ENCODE measurements at places on chromosomes 16 and 17.

- DNase-seq, result no peak
Observed at GRCh38 chr17:62172492-62173291, 107.6 kb upstream of the MED13 start.

- DNase-seq, result no peak
Observed at GRCh38 chr16:11692171-11692570, 23.9 kb downstream of the SNN start.

DNA sequence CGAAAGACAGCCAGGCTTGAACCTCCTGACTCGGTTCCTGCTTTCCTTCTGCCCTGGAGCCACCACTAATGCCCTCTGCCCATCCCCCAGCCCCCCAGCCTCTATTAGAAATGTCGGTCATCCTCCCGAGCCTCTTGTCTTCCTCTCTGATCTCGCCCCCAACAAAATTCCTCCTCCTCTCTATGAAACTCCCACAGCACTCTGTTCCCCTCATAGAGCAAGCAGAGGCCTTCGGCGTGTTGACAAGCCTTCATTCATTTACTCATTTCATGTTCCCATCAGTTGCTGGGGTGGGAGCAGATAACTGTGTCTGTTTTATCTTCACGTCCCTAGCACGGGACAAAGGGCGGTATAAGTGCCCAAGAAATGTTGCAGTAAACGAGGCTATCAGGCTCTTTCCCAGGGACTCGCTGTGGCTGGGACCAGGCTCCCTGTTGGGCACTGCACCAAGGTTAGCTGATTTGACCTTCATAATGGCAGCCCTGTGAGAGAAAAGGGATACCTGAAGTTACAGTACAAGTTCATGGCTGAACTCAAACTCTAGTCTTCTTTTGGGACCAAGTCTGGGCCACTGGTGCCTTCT, 7.8 kb downstream of the FBXL19 start:
- DNase-seq, result no peak

DNA sequence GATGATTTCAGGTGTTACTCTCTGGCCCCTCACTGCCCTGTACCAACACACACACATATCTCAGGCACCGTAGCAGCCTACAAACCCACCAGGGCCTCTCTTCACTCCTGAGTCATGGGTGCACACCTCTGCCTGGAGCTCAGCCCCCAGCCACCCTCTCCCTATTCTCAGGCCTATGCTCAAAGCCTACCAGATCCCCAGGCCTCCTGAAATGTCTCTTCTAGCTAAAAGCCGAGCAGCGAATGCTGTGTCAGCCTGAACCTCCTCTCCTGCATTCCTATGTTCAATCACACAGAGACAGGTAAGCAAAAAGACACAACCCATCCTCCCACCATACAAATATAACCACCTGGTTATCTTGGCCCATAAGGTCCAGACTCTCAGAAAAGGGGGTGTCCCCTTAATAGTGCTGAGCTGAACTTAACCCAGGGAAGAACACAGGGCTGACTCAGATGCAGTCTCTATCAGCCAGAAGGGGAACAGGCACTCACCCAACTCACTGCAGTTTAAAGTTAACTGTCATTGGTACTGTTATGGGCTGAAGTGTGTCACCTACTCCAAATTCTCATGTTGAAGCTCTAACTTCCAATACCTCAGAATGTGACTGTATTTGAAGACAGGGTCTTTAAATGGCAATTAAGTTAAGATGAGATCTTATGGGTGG, 62.0 kb upstream of the TEKT3 start:
- DNase-seq, result no peak

DNA sequence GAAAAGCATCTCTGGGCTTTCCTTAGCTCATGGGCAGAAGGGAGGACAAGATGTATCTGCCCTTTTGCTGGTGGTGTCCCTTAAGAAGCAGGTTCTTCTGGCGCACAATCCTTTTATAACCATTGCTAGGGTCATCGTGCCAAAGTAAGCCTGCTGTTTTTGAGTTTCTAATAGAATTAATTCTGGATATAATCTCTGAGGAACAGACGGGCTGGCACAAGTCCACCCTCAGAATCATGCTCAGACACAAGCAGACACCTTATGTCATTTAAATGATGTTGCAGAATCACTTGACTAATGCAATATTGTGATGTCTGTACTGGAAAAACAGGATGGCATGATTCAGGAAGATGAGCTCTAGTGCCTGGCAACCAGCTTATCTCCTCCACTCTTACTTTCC, 18.8 kb upstream of the MMD start:
- DNase-seq, result no peak

GRCh38 chr17:66524877-66525276, 222.5 kb downstream of the PRKCA start:
- DNase-seq, result no peak

DNA sequence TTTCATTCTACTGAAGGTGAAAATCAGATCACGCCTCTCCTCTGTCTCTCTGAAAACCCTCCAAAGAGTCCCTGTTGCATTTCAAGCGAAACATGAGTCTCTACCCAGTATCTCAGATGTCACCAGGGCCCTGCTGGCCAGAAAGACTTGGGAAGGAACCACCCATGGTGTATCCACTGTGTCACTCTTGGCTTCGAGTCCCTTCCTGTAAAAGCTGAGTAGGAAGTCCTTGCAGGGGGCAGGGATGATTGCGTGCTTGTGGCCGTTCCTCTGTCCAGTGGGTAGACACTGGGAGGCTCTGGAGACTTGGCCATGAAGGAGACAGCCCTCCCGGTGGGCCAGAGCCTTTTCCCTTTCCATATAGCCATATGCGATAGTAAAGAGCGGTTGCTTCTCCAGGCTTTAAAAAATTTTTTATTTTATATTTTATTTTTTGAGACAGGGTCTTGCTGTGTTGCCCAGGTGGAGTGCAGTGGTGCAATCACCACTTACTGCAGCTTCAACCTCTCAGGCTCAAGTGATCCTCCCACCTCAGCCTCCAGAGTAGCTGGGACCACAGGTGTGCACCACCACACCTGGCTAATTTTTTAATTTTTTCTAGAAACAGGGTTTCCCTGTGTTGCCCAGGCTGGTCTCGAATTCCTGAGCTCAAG, 19.0 kb upstream of the RMI2 start:
- no peak for DNase-seq

GRCh38 chr17:60153606-60154390, 4.0 kb downstream of the CA4 start:
- no peak for DNase-seq

GRCh38 chr17:31515267-31515666, 123.8 kb downstream of the RAB11FIP4 start:
- DNase-seq, result no peak

DNA sequence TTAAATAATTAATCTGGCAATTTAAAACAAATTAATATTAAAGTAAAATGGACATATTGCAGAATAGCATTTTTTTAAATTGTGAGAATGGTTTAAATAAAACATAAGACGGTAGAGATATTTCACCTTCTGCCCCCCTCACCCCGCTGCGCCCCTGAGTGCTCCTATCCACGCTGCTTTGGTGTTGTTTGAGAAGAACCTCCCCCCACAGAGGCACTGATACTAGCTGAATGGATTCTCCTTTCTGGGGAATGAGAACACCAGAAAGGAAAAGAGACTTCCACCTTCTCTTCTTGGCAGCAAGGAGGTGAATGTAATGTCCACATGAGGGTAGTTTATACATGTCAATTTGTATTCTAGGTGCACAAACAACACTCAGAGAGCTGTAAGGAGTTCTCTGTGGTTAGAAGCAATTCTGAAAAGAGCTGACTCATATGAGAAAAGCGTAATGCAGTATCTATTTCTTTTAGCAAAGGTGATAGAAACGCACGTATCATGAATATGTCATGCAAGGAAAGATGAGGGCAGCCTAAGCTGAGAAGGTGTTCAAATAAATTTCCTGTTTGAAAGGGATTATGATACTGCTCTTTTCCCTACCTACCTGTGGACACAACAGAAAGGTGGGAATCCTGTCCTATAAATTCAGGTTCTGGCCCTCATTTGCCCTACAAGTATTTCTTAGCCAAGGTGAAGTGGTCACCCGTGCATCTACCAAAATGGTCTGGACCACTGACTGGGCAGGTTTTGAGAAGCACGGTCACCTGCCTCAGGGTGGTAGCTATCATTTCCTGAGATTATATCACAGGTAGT, 126.9 kb downstream of the PARN start:
- DNase-seq, result no peak

GRCh38 chr17:68328676-68329075, 37.4 kb downstream of the ARSG start:
- no peak for DNase-seq

GRCh38 chr16:81861503-81861902, 82.4 kb downstream of the PLCG2 start:
- no peak for DNase-seq

DNA sequence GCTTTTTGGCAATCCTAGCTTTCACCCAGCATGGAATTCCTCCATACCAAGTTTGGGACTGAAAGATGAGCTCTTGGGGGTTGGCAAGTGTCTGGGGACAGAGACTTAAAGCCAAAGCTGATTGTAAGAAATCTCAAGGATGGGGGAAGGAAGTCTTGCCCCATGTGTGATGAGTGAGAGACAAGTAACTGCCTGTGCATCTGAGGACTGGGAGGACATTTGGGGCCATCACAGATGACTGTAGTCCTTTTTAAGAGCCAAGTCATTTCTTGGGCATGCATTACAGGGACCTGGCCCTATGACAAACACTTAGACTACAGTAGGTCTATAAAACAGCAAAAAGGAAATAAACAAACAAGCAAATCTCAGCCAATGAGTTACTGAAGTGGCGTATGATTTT, 36.3 kb upstream of the CCL2 start:
- DNase-seq, result no peak

DNA sequence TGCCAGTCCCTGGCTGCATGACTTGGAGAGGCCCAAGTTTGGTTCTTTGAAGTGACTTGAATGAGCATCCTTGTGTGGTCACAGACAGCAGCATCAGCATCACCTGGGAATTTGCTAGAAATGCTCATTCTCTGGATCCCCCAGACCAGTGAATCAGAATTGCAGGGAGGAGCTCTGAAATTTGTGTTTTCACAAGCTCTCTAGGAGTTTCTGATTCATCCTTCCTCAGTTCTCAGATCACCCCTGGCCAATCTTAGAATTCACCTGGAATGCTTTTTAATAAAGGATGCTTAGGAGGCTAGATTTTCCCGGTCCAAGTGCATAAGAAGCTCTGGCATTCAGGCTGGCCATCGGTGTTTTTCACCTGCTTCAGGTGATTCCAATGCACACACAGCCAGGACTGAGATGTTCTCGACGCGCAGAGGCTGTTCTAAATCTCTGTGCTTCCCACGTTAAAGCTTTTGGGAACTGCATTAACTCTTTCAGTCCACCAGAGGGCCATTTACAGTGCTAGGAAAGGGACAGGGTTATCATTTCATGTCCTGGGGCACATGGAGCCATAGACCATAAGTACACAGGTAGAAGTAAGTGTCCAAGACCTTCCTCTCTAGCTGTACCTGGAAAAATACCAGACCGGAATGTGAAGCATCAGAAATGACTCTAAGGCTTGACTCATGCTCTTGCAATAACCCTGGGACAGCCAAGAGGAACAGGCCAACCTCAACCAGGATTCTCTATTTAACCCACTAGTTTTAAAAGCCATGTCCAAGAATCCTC, 85.7 kb upstream of the XYLT1 start:
- DNase-seq, result no peak

DNA sequence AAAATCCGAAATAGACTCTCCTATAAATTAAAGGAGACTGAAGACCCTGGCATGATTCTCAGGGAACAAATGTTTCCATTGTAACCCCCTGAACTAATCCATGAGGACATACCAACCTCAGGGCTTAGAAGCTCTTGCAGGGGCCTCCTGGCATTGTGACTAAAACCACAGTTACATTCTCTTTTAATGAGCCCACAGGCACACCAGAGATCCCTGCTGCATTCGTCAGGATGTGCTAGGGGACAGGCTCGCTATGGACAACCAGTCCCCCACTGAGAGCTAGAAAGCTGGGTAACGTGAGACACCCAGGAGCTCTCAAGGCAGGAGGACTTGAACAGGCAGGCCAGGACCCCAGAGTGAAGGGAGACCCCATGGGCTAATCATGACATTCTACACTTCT, 140.6 kb upstream of the TNRC6C start:
- no peak for DNase-seq

GRCh38 chr17:8953156-8953885, 12.2 kb downstream of the PIK3R5 start:
- DNase-seq, result no peak

GRCh38 chr16:78852081-78852635, 748.4 kb downstream of the MAF start:
- no peak for DNase-seq

DNA sequence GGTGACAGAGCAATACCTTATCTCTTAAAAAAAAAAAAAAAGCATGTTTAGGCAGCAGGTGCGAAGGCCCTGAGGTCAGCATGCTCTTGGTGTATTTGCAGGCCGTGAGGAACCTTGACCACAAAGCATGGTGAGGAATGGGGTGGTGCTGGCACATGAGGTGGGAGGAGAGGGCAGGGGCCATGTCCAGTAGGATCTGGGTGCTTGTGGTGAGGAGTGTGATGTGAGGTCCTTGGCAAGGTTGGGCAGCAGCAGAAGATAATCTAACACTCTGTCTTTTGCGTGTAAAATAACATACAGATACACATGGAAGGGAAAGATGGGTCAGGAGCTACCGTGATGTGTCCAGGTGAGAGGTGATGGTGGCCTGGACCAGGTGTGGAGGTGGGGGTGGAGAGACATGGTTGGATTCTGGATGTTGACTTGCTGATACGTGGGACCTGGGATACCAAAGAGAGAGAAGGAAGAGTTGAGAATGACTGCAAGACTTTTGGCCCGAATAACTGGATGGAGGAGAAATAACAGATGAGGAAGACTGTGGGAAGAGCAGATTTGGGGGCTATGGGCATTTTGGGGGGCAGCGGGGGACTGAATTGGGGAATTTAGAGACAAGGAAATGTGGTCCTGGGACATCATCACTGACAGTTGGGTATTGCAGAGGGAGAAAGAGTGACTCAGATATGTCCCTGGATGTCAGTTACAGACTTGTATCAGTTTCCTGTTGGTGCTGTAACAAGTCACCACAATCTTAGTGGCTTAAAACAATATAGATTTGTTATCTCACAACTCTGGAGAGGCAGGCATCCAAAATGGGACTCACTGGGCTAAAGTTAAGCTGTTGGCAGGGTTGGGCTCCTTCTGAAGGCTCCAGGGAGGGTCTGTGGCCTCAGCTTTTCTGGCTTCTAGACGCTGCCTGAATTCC, 274.9 kb downstream of the HAPSTR1 start:
- DNase-seq, result no peak

DNA sequence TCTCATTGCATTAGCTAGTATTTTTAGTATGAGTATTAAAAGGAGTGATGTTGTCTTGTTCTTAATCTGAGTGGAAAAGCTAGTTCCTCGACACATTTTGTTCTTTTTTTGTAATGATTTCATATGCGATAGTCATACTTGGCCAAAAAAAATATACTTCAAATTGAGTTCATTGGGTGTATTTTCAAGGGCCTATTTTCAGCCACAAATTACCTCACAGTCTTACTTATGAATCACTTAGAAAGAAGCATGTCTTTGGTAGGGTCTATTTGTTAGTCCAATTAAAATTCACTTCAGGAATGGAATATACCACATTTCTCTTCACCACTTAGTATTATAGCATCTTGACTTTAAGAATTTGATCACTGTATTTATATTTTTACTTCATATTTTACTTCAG, 337.2 kb downstream of the CDH11 start:
- DNase-seq, result no peak

GRCh38 chr16:58843675-58844074, 109.6 kb upstream of the GOT2 start:
- DNase-seq, result no peak
